Tongue (tissue), 3 donors: ENCODE measurements at places on chromosomes 12 and 14.
A peak's percentile ranks its signal among the peaks of the same experiment; 100 is the strongest.

DNA sequence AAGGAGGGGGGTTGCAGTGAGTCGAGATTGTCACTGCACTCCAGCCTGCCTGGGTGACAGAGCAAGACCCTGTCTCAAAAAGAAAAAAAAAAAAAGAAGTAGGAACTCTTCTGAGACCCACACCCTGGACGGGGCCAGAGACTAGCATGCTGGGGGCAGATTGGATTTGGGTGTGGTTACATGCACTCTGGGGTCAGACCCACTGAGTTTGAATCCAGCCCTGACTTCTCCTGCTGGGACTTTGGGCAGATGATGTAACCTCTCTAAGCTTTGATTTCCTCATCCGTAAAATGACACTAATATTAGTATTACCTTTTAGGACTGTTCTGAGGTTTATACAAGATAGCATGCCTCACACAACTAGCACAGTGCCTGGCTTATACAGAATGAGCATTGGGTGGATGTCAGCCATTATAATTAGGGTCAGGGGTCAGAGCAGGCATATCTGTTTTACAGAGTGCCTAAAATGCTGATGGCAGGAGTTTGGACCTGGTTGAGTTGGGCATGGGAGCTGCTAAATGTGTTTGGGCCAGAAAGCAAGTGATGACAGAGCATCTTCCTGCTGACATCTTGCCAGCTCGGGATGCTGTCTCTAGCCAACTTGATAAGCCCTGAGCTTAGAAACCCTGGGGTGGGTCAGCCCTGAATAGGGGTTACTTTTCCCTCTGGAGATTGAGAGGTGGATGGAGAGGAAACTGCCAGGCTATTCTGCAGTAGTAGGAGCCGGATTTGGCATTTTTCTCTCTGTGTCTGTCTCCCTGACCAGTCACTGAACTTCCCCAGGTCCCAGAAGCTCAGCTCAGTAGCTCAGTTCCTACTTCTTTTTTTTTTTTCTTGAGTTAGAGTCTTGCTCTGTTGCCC lies 15.5 kb downstream of the TPCN1 start:
- DNase-seq, result no peak

GRCh38 chr14:30402846-30403245 lies 156.1 kb upstream of the G2E3 start:
- DNase-seq, result no peak

GRCh38 chr12:43011383-43011926 lies 421.9 kb upstream of the PRICKLE1 start:
- DNase-seq, result no peak

GRCh38 chr14:60396718-60397343 lies 89.0 kb downstream of the C14orf39 start:
- DNase-seq, result no peak

DNA sequence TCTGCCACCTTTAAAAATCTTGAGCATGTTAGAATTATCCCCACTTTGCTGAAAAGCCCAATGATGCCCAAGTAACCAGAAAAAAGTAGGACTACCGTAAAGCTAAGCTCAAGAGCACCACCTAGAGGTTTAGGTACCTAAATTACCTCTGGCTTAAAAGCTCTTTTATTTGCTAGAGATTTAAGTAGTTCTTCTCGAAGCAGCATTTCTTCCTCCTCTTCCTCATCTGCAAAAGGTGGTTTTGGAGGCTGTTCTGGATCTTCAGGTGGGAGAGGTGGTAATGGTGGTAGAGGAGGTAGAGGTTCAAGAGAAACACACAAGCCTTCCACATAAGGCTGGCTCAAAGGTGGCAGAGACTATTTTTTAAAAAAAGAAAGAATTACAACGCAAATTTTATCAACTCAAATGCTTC lies 26.9 kb downstream of the ZFC3H1 start:
- peak; percentile 79 for DNase-seq

GRCh38 chr14:28565345-28565744 lies 201.2 kb upstream of the FOXG1 start:
- DNase-seq, result no peak

GRCh38 chr12:26297396-26298070 lies 102.2 kb downstream of the SSPN start:
- DNase-seq, result no peak
